Activated CD8-positive, alpha-beta memory T cell treated with anti-CD3 and anti-CD28 coated beads for 1 hour (primary cell): ENCODE measurements at places on chromosomes 2 and 18.

- no peak for DNase-seq
Observed at GRCh38 chr2:8141079-8141707, 540.7 kb upstream of the ID2 start.

DNA sequence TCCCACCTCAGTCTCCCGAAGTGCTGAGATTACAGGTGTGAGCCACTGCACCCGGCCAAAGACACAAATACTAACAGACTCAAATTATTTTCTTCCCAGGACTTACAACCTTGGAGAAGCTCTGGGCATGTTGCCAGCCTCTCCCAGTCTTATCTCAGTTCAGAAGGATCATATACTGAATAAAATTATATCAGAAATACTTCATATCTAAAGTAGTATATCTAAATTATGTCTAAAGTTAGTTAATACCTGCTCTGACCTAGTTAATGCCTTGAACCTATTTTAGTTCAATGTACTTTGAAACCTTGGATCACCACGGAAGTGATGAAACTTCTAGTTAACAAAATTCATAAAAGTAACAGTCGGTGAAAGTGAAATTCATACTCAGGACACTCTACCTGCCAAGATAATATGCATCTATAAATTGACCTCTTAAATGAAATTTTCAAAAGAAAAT, 34.4 kb upstream of the CYBRD1 start:
- no peak for DNase-seq

DNA sequence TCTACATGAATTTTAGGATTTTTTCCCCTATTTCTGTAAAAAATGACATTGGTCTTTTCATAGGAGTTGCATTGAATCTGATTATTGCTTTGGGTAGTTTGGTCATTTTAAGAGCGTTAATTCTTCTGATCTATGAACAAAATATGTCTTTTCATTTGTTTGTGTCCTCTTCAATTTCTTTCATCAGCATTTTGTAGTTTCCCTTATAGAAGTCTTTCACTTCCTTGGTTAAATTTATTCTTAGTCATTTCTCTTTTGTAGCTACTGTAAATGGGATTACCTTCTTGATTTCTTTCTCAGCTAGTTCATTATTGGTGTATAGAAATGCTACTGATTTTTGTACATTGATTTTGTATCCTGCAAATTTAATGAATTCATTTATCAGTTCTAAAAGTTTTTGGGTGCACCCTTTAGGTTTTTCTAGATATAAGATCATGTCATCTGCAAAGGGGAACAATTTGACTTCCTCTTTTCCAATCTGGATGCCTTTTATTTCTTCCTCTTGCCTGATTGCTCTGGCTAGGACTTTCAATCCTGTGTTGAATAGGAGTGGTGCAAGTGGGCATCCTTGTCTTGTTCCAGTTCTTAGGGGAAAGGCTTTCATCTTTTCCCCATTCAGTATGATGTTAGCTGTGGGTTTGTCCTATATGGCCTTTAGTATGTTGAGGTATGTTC, 36.6 kb upstream of the AAK1 start:
- no peak for DNase-seq

DNA sequence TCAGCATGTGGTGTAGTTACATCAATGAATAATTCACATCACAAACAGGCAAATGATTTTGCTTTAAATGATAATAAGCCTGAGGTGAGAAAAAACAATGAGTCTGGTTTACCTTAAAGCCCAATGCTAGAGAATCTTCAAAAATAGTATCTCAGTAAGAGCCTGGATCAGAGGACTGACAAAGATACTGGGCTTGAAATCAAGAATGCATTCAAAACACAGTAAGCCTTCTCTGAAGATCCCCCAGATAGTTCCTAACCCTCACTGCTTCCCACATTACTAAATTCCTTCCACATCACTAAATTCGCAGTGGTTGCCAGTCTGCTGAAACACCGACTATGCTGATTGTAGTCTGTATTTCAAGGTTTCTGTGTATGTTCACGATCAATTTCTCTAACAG, 514.9 kb downstream of the SUCLG1 start:
- no peak for DNase-seq

DNA sequence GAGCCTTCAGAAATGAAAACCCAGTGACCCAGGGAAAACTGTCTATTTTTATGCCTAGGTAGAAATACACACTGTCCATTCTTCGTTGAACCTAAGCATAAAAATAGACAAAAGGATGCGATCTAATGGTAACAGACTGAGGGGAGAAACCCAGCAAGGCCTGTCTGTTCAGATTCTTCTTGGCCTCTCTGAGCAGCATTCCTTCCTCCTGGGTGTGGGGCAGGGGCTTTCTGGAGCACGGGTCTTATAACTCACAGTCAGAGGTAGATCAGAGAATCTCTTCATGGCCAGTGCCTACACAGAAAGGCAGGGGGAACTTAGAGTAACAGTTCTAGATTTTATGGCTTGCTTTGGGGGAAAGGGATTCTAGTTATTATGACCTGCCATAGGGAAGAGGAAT, 56.0 kb downstream of the PKDCC start:
- DNase-seq: no peak

DNA sequence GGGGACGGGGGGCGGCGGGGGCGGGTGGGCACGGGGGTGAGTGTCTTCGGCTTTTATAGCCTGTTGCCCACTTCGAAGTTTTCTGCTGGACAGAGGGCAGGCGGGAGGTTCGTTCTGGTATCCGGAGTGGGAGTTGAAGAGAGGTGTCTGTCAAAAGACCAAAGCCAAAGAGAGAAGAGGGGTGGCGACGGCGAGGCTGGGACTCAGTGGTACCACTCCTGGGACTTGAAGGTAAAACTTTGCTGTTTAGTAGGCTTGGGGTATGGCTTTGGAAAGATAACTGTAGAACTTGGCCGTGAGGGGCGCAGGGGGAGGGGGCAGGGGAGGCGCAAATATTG, 215.8 kb upstream of the DTNA start:
- DNase-seq: no peak

DNA sequence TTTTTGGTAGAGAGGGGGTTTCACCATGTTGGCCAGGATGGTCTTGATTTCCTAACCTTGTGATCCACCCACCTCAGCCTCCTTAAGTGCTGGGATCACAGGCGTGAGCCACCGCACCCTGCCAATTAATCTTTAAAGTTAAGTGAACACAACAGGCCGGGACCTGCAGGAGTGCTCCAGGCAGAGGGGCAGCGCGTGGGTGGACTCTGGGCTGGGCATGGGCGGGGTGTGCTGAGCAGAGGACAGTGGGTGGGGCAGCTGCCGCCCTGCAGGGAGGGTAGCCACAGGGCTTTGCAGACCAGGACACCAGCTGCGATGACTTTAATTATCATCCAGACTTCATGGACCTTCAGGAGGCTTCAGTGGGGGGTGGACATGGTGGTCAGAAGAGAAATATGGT, 8.8 kb upstream of the GPR148 start:
- no peak for DNase-seq

DNA sequence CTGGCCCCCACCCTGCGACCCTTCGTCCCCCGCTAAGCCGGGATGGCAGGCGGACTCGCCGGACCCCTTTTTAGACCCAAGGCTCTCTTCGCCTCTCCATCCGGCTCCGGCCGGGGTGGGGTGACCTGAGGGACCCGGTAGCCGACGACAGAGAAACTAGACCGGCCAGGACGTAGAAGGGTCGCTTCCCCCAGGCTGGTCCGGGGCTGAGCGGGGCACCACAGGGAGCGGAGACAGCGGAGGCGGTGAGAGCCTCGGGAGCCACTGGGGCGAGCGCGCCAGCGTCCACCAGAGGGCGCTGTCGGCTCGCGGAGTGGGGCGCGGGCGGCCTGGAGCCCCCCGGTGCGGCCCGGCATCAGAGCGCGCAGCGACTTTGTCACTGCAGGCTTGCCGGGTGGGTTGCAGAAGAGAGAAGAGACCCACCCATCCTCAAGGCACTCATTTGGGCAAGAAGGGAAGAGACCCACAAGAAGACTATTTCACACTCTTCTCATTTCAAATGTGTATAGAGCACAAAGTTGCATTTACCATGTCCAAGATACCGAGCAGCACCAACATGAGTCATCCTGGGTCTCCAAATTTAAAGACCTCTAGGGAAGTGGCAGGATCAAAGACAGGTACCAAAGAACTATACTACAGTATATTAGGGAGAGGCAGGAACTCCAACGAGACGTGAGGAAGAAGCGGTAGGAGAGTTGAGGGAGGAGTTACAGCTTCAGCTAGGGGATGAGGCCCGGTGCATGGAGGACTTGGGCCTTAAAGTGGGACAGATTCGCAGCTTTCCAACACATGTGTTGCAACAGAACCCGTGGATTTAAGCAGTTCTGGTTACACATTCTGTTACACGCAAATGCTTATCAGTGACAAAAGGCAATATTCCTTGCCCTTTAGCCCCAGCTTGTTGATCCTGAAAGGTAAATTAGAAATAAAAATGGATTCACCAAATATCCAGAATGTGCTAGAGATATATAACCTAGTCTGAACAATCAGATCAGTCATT, 7.6 kb upstream of the PRKCE start:
- no peak for DNase-seq

DNA sequence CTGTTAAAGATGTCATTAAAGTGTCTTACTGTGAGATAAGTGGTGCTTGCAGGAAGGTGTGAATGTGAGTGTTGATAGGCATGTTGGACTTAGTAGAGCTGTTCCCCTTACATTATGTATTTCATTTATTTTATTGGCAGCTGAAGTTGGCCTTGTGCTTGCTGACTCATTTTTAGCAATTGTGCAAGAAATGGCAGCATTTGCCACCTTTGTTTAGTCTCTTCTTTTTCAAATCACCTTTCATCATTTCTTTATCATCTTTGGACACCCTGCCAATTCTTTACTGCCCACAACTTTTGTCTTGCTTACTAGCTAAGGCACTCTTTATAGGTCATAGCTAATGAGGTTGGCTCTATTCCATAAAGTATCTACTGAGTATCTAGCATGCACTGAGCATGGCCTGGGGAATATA, 130.3 kb upstream of the LYPD6 start:
- DNase-seq: no peak

GRCh38 chr2:38267270-38267925, 109.7 kb downstream of the ATL2 start:
- DNase-seq: no peak

DNA sequence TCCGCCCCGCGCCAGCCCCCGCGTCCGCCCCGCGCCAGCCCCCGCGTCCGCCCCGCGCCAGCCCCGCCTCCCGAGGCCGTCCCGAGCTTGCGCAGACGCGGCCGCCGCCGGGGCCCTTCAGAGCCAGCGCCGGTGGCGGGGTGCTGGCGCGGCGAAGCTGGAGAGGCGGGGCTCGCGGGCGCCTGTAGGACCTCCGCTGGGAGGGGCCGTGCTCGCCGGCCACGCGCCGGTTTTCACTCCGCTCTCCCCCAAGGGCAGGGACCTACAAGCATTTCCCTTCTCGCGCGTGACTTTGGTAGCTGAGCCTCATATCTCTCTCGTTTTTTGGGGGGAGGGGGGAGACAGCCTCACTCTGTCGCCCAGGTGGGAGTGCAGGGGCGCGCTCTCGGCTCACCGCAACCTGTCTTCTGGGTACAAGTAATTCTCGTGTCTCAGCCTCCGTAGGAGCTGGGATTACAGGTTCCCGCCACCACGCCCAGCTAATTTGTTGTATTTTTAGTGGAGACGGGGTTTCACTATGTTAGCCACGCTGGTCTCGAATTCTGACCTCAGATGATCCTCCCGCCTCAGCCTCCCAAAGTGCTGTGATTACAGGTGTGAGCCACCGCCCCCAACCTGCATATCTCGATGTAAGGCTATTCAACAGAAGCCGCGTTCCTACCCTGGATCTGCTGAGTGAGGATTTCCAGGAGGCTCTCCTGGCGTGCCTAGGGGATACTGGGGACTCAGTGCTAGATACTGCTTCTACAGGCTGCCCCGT, at the start of gene ZNF514:
TSS of gene ZNF514 (minus strand) at position 159 of the 760 bp plus-strand sequence. CDS start 6,595 bp downstream, outside the sequence.
- peak; percentile 69 for DNase-seq

- DNase-seq: no peak
Observed at GRCh38 chr18:53417003-53417402, 807.5 kb downstream of the MBD2 start.

DNA sequence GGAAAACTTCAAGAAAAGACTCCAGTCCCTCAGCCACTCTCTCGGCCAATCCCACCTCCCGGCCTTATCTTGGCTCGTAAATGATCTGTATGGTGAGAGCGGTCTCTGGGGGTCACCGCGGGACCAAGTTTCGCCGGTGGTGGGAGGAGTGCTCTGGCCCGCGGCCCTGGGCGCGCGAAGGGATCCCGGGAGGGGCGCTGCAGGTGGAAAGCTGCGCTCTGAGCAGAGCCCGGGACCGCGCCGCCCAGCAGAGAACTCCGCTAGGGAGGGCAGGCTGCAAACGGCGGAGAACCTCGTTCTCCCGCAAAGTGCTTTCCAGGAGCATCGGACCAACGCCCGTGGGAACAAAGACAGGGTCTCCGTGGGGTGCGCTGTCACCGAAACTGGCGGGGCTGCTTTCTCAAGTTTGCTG, 622 bp downstream of the LRP2 start:
- no peak for DNase-seq

DNA sequence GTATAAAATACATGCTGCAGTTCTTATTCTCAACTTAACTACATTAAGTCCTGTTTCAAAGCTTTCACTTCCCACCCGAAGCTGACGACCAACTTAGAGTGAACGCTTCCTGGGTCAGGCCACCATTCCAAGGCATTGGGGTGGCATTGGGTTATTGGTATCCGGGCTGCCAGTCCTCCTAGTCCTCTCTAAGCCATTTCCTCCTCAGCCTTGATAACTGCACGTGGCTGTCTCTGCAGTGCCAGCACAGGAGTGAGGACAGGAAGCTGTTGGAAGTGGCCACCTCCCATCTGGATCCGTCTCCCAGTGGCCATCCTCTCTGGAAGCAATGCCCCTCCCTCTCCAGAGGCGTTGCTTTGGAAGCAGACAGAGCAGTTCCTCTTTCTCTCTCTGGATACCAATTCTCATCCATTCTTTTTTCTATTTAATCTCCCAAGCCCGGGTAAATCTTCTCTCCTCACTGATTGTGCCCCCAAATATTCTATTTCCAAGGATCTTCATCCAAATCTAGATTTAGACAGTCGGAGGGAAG, 354.7 kb downstream of the EIPR1 start:
- no peak for DNase-seq

- DNase-seq: no peak
Observed at GRCh38 chr2:64652231-64653108, 1.2 kb downstream of the SERTAD2 start.

GRCh38 chr18:50707855-50708469, 111.9 kb downstream of the MRO start:
- DNase-seq: no peak

- peak; percentile 25 for DNase-seq
Observed at GRCh38 chr2:290090-290722, 2.3 kb upstream of the ALKAL2 start.

DNA sequence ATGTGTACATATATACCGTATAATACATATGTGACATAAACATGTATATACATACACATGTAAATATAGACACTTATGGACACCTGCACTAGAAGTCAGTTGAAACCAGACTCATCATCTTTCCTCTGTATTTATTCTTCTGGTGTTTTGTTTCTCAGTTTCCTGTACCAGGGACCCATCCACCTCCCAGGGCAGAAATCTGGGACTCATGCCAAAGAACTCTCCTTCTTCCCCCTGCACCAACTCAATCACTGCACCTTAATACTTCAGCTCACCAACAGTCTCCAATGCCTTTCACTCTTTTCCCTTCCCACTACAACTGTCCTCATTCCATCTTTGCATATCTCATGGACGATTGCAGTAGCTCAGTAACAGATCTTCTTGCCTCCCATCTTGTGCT, 428.0 kb downstream of the FBXO15 start:
- DNase-seq: no peak
